Activated CD4-positive, alpha-beta memory T cell treated with anti-CD3 and anti-CD28 coated beads for 36 hours (primary cell): ENCODE measurements at places on chromosomes 1 and 21. TPM values are rescaled to one million over a fixed set of nuclear protein-coding genes. Genes with fewer than 3 reads are reported as not detected.

C1orf226 gene
- 0.12 TPM for total RNA-seq

KPRP gene
- total RNA-seq, result not detected

DNA sequence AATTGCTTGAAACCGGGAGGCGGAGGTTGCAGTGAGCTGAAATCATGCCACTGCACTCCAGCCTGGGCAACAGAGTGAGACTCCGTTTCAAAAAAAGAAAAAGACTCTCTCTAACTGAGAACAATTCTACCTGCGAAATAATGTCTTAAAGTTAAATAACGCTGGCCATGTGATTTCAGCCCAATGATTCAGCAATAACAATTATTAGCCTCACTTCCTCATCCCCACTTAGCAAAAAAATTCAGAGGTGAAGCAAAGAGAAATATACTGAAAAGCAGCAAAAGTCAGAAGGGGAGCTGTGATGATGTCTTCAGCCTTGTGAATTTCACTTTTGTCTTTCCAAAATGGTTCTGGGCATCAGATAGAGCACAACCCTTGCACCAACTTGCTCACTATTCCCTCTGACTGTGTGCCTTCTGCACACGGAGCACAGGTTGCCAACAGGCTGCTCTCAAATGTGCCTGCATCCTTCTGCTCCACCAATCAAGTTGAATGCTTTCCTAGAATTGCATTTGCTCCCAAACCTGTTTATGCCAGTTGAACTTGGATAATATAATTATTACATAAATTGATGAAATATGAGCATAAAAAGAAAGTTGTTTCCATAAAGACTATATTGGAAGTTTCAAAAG is 79.8 kb upstream of the IPO9 start:
- no peak for DNase-seq

- no peak for DNase-seq
These were observed 23.8 kb upstream of the PPP1R15B start for GRCh38 chr1:204435381-204435831.

S100A8 gene
- total RNA-seq, result not detected

ARMH1 gene
- 134 TPM for total RNA-seq

- peak; percentile 26 for DNase-seq
These were observed 62.3 kb upstream of the HIVEP3 start for GRCh38 chr1:41980827-41981653.

GRCh38 chr1:200888349-200888838 is 6.3 kb upstream of the INAVA start:
- peak; percentile 87 for DNase-seq

GRCh38 chr1:61386770-61387169 is 304.4 kb downstream of the NFIA start:
- DNase-seq, result no peak

TCHH gene
- total RNA-seq, result not detected

ZNF648 gene
- not detected for total RNA-seq

ATP1A2 gene
- total RNA-seq, result not detected

DNA sequence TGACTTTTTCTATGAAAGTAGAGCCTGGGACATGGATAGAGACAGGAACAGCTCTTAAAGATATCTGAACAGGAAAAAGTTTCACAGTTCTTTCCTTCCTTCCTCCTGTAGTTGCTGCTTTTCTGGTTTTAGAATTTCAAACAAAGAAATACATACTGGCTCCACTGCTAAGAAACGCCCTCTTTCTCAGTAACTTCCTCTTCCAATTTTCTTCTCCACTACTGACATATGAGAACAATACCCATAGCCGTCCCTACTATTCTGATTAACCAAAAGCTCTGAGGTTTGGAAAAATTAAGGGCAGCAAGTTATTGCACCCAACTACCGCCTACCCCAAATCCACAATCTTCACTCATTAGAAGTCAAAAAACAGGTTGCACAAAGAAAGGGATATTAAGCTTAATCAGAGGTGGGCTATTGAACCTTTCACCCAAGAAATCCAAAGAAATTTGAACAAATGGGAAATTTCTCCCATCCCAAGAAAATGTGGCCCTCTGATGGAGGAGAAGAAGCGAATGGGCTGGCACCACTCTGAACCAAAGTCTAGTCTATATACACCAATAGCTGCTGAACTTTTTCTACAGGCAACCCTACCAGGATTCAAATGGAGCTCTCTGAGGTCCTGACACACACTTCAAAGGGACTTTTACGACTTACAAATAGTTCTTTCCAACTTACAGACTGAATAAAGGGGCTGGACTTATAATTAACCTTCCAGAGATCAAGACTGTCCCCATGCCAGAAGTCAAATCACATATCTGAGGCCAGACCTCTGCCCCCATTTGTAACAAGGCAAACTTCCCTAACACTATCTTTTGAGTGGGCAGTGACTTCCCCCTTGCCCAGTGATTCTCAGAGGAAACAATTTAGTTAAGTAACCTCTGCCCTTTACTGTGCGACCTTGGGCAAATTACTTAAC is 1.7 kb downstream of the WASF2 start:
- peak; percentile 14 for DNase-seq

- DNase-seq, result no peak
These were observed 33.7 kb downstream of the CDCA8 start for GRCh38 chr1:37725851-37726613.

DEDD gene
- total RNA-seq, result 35.0 TPM

OR2L5 gene
- not detected for total RNA-seq

- DNase-seq, result no peak
These were observed 9.4 kb downstream of the LAPTM5 start for GRCh38 chr1:30748098-30748698.

DNA sequence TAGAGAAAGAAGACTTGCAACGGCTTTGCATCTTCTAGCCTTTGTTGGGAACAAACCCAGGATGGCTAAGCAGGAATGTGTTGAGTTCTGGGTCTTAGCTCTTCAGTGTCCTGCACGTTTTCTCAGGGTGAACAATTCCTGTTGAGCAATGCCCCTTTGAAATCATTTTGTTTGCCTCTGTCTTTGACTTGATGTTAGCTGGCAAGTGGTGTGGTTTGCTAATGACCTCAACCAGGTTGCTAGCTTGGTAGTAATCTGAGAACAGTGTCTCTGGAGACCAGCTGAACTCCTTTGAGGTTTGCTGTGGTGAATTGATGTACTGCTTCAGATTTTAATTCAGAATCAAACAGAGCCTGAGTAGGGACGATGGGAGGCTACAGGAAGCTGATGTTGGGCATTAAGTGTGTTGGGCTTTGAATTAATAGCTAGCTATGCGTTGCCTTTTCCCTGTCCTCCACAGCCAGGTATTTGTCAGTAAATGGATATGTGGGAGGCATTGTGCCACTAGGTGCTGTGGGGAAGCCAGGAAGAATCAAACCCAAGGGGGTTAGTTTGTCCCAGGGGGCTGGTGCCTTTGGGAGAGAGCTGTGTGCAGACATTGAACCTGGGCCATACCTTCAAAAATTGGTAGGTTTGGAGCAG is 23.3 kb upstream of the SRSF10 start:
- no peak for DNase-seq

ADAMTS5 gene
- total RNA-seq, result not detected

DNA sequence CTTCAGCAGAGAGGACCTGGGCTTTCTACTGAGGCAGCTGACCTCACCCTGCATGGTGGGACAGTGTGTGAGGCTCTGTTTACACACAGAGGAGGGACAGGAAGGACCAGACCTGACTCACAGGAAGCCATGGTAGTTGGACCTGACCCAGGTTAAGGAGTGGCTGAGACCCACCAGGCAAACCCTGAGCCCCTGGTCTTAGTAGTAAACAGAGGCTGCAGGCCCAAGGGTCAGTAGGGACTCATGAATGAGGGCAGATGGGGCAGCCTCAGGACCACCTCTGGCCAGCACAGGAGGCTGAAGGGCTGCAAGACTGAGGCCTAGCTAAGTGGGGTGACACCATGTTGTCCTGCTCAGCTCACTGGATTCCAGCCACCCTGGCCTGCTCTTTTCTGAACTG is 273.2 kb downstream of the GRIK3 start:
- no peak for DNase-seq

DNA sequence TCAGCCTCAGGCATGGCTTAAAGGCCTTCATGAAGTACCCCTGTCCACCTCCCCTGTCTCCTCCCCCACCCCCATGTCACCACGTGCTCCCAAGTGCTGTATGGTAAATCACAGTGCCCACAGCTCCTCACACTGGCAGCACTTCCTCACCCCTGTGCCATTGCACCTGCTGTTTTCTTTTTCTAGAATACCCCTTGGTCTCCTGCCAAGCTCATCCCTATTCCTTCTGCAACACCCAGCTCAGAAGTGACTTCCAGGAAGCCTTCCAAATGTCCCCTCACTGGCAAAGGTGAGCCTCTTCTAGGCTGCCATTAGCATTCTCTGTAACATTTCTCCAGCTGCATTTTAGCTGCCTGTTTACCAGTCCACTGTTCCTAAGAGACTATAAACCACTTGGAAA is 9.4 kb downstream of the AKNAD1 start:
- no peak for DNase-seq

GRCh38 chr1:23799570-23800399 is 769 bp downstream of the GALE start:
- DNase-seq, result peak; percentile 74

CD48 gene
- total RNA-seq, result 190 TPM

GRCh38 chr21:42061195-42061985 is 9.7 kb upstream of the UMODL1 start:
- DNase-seq, result peak; percentile 50

DNA sequence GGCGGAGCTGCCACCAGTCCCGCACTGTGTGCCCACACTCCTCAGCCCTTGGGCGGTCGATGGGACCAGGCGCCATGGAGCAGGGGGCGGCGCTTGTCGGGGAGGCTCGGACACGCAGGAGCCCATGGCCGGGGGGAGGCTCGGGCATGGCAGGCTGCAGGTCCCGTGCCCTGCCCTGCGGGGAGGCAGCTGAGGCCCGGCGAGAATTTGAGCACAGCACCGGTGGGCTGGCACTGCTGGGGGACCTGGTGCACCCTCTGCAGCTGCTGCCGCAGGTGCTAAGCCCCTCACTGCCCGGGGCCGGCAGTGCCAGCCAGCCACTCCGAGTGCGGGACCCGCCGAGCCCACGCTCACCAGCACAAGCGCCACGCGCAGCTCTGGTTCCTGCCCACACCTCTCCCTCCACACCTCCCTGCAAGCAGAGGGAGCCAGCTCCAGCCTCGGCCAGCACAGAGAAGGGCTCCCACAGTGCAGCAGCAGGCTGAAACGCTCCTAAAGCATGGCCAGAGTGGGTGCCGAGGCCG is 267.7 kb downstream of the RYR2 start:
- no peak for DNase-seq

DNA sequence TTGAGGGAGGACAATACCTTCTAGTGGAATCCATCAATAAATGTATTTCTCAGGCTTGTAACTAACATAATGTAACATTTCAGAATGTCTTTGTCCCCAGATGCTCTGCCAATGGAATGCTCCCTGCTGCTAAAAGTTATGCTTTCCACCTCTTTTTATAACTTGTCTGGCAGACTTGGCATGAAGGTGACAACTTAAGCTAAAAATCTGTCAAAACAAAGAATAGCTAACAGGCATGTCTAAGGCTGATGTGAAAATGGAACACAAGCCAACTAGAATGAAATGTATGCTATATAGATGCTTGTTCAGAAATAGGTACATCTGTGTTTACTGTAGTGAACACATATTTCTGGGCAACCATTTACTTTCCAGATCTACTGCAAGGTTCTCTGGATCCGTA is 467.9 kb downstream of the MRPL39 start:
- no peak for DNase-seq

- DNase-seq, result no peak
These were observed 196.5 kb downstream of the TPR start for GRCh38 chr1:186178426-186179043.

DNA sequence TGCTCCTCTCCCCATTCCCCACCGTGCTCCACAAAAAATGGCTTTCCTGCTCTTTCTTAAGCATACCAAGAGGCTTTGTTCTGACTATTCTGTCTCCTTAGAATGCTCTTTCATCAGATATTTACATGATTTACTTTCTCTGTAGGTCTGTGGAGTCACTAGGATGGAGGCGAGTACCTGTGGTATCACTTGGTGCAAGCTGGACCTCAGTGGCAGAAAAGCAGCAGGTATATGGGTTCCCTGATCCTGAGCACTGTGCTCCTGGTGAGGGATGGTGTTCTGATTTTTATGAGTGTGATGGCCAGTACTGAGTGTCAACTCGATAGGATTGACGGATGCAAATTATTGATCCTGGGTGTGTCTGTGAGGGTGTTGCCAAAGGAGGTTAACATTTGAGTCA is 10.0 kb downstream of the C1orf87 start:
- no peak for DNase-seq

CAMK2N1 gene
- 0.87 TPM for total RNA-seq

- DNase-seq, result peak; percentile 12
These were observed 46.7 kb downstream of the OLIG1 start for GRCh38 chr21:33116676-33117075.

DNA sequence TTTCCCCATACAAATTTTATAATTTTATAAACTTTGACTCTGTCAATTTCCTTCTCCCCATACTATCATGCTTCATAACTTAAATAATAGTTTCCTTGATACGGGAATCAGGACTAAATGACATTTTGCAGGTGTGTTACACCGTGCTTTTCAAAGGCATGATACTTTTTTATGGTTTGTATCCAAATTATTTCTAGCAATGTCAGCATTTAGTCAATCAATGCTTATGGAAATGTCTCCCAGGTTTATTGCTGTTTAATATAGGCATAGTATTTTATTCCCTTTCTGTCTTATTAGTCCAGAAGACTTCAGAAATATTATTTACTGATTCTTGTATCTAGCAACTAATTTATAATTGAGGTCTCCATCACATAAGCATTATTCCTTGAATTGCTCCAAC is 23.4 kb downstream of the DRAM2 start:
- DNase-seq, result no peak

DNA sequence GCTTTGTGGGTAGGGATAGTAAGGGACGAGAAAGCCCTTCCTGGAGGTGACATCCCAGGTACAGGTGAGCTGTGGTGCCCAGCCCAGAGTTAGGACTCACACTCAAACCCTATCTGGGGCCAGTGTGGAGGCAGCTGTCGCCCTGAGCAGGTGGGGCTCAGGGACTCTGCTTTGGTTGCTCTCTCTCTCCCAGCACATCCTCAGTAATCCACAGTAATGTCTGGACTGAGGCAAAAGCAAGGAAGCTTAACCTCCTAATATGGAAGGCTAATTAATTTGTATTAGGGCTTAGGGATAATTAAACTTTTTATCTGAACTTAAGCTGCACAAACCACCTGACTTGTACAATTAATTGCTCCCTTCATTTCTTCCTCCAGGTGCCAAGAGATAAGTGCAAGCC is 38.2 kb downstream of the DDX20 start:
- DNase-seq, result no peak

GRCh38 chr1:228306275-228307217 is 98.7 kb downstream of the OBSCN start:
- DNase-seq, result no peak

E2F2 gene
- total RNA-seq, result 22.1 TPM

SPRR5 gene
- total RNA-seq, result not detected

- DNase-seq, result no peak
These were observed 31.6 kb upstream of the C1orf146 start for GRCh38 chr1:92186081-92186480.
